ENCODE measurements at places on chromosomes 6 and 20.
A peak's percentile ranks its signal among the peaks of the same experiment; 100 is the strongest.

- no peak overlapping the region for H3K4me3 ChIP-seq
- H3K27ac ChIP-seq: no peak overlapping the region
- H3K27me3 ChIP-seq: no peaks in the 10 kb centered on the region
- no peak for DNase-seq
- H3K36me3 ChIP-seq: peaks cover 19% of the 10 kb centered on the region
Observed at GRCh38 chr6:13638626-13639025, 23.5 kb downstream of the NOL7 start.

- H3K27ac ChIP-seq: no peak overlapping the region
- no peaks in the 10 kb centered on the region for H3K36me3 ChIP-seq
- no peak for DNase-seq
Observed at GRCh38 chr6:157060440-157060952, 262.8 kb downstream of the TMEM242 start.

DNA sequence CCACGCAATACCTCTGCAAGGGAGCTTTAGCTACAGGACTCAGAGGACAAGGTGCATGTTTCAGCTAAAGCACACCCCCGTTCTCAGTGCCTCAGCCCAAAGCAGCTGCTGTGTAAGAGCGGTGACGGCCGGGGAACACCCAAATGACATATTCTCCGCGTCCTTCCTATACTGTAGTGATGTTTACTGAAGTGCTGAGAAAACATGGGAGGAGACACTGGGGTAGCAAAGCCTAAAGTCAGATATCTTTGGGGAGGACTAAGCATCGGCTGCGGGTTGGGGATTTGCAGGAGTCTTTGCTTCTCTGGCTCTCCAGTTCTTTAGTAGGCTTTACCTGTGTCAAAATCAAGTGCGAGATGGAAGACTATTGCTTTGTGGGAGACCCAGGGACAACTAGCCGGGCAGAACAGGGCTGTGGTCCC is 1.7 kb downstream of the SLC22A23 start:
- H3K4me1 ChIP-seq: peaks cover 18% of the 10 kb centered on the region
- peak overlapping the region; percentile 89 for H3K4me3 ChIP-seq
- DNase-seq: peak; percentile 45

GRCh38 chr6:1786455-1787453 is 177.0 kb downstream of the FOXC1 start:
- H3K27ac ChIP-seq: no peak overlapping the region
- no peaks in the 10 kb centered on the region for H3K27me3 ChIP-seq
- no peak overlapping the region for H3K4me3 ChIP-seq
- no peak for DNase-seq

DNA sequence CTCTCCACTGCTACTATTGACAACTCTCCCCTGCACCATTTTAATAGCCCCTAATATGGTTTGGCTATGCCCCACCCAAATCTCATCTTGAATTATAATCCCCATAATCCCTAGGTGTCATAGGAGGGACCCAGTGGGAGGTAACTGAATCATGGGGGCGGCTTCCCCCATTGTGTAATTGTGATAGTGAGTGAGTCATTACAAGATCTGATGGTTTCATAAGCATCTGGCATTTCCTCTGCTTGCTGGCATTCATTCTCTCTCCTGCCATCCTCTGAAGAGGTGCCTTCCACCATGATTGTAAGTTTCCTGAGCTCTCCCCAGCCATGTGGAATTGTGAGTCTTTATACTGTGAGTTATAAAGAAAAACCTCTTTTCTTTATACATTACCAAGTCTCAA is 74.1 kb upstream of the TCF21 start:
- H3K36me3 ChIP-seq: no peaks in the 10 kb centered on the region
- DNase-seq: peak; percentile 9
- no peak overlapping the region for H3K4me3 ChIP-seq
- H3K27me3 ChIP-seq: no peaks in the 10 kb centered on the region
